Stimulated activated CD4-positive, alpha-beta T cell treated with anti-CD3 and anti-CD28 coated beads, Interleukin-2, amount 100 ng/mL, for 24 hours (primary cell): ENCODE measurements at places on chromosomes 1 and 21.
A peak's percentile ranks its signal among the peaks of the same experiment; 100 is the strongest.

DNA sequence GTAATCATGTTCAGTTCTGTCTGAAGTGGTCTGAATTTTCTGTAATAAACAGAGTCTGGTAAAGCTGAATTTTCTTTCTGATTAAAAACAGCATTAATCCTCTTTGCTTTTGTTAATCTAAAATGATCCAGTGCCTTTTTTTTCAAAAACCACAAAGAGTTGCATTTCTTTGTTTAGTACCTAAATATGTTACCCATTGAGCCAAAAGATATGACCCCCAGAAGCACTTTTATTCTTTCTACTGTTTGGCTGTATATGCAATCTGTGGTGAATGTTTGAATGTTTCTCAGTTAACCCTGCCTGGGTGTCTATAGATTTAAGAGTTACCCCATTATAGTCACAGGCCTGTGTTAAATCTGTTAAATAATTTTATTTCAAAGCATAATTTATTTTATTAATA, 394.8 kb downstream of the PTPRC start:
- no peak for DNase-seq

DNA sequence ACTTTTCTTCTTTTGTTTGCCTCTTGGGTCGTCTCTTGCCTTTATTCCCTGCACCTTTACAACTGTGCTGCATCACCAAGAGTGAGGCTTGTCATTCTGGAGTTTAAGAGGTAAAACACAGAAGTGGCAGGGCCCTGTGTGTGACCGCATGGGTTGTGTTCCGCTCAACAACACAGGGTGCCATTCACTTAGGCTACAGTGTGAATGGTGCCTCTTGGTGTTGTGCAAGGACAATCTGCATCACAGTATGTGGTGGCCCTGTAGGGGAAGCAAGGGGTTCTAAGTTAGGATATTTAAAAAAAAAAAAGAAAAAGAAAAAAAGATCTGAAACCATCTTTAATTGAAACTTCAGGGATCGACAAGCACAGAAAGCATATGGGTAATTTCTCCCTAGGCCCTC, 38.2 kb downstream of the BRINP2 start:
- DNase-seq = no peak

GRCh38 chr1:9724706-9725476, 73.4 kb downstream of the PIK3CD start:
- peak; percentile 76 for DNase-seq

- DNase-seq = peak; percentile 23
These were observed 999 bp downstream of the THAP3 start for GRCh38 chr1:6625584-6626149.

GRCh38 chr1:82795508-82796149, 994.9 kb downstream of the ADGRL2 start:
- no peak for DNase-seq

DNA sequence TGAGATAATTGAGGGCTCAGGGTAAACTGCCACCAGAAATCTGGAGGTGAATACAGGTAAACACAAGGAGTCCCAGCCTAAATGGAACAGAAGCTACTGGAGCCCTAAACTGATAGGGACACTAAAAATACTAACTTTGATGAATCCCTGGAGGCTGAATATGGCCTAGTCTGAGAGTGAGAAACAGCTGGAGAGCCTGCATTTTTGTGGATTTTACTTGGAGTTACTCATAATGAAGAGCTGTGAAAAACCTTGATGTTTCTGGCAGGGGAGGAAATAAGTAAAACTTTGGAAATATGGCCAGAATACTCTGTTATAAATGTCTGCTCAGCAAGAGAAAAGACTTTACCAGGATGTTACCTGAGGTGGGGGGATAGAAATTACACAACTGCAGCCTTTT, 164.4 kb downstream of the LIPI start:
- no peak for DNase-seq

GRCh38 chr21:45993210-45994085, 11.9 kb downstream of the COL6A1 start:
- DNase-seq = no peak

DNA sequence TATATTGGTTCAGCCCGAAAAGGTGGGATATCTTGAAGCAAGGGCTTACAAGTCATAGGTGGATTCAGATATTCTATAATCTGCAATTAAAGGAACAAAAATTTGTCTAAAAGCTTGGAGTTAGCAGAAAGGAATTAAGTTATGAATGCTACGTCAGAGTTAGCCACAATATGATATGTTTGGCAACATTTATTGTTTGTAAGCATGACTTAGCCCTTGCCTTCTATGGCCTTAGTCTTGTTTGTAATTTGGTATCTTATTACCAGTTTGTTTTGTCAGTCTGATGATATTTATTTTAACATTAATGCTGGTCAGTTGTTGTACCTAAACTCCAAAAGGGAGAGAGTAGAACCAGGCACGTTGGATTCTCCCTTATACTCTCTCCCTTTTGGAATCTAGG, 43.1 kb upstream of the SUCO start:
- DNase-seq = no peak

GRCh38 chr21:42117229-42117966, 46.3 kb downstream of the UMODL1 start:
- peak; percentile 84 for DNase-seq

- no peak for DNase-seq
These were observed 14.4 kb downstream of the ILDR2 start for GRCh38 chr1:166960858-166961474.

DNA sequence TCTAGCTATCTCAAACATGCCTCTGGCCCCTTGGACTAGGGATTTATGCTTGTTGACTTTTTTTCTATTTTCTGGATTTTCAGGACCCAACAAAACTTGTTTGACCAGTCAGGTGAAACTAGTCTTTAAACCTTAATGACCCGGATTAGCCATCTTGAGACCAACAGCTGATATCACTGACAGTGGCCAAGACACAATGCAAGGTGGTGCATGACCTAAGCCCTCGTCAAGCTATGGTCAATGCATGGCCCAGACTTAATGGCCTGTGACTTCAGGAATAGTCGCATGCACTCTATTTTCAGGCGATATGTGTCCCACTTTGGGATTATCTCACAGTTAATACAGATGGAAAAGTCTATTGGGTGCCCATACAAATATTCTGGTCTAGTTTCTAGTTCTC, 190.4 kb downstream of the ZBTB18 start:
- no peak for DNase-seq

DNA sequence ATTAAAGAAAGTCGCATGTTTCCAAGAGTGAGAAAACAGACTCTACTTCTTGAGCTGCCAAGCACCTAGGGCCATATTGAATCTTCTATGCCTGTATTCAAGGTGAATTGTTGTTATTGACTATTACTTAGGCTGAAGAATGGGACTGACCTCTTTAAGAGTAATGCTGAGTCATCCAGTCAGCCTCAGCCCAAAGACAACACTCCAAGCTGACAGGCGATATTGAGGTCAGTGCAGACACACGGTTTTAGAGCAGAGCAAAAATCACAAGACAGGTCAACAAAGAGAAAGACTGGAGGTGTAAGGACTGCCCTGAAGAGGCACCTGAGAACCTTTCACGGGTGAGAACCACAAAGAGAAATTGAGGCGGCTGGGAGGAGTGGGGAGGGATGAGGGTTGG, 146.9 kb downstream of the MIS18A start:
- DNase-seq = no peak

DNA sequence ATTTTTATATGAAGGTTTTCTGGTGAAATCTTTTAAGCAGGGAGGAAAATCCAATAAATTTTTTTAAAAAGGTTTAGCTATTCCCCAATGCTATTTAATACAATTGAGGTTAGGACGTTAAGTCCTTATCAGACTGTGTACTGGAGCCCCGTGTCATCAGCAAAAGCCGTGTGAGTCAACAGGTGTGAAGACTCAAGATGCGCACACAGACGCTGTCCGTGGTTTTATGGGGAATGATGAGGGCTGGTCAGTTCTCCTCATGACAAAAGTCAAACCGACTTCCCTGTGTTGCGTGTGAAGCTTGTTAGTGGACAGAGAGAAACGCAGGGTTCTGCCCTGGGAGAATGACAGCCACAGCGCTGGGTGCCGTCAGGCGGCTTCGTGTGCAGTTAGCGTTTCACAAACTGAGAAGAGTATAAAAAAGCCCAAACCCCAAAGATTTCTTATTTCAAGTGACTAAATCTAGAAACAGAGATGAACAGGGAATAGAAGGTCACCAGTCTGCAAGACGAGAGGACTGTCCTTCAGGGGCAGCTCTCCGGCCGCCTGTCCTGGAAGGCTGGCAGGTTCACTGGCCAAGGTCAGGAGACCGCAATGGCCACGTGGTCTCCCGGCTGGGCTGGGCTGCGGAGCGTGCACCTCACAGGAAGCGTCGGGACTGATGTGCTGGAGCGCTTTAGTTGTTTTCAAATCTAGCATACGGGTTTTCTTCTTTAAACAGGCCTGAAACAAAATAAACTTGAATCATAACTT, 22.4 kb downstream of the PTTG1IP start:
- no peak for DNase-seq

DNA sequence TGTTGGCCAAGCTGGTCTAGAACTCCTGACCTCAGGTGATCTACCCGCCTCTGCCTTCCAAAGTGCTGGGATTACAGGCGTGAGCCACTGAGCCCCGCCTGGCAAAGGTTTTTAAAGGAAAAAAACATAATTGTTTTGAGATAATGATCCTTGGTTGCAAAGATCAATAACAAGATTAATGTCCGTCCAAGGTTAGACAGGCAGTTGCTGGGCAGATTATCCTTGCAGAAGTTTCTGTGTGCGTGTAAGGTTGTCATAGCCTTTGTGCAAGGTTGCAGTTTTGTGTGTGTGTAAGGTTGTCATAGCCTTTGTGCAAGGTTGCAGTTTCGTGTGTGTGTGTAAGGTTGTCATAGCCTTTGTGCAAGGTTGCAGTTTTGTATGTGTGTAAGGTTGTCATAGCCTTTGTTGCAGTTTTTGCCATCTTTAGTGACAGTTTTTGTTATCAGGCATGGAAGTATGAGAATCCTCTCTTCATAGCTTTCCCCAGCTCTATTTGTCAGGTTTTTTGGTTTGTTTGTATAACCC, 3.6 kb downstream of the YBEY start:
- DNase-seq = no peak

- DNase-seq = no peak
These were observed 53.1 kb downstream of the HNRNPR start for GRCh38 chr1:23290836-23291565.

DNA sequence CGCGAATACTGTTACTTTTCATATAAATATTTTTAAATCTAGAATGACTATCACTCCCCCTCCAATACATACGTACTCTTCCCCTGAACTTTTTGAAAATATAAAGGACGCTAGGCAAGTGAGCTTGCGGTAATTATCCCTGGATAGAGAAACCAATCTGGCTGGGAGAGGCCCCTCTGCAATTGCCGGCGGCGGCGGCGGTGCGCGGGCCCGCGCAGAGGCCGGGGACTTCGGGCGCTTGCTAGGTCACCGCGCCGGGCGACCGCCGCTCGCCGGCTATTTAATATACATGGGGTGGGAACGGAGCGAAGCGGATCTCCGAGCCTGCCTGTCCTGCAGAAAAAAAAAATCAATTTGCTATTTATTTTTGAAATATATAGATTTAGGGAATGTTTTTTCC, 416.3 kb upstream of the ESRRG start:
- DNase-seq = no peak

DNA sequence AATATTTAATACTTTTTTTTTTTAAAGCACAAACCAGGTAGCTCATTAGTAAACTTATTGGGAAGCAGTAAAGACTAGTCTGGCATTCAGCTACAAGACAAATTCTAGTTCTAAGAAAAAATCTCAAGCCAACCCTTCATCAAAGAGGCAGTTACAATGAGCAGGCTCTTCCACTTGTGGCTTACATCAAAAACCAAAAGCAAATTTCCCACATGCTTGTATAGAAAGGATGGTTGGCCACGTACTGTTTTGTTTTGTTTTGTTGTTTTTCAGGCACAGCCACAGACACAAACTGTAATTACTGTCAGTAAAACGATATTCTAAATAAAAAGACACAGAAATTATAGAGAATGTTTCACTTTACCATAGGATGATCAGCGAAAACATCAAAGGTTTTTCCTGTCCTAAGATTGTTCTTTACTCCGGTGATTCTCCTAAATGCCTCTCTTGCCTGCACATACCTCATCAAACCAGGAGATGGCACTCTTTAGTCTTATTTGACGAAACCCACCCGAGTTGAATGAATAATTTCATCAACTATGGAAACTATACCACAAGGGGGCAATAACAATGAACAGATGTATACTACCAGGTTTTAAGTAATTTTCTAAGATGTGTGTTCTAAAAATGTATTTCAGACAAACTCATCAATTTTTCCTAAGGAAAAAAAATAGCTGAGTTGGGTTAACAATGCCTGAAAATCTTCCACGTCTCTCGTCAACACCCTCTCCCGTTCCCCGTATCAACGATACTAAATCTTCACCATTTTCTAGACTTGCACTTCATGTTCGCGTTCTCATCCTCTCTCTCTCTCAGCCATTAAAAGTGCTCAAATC, 26.9 kb downstream of the RPL5 start:
- DNase-seq = peak; percentile 20

DNA sequence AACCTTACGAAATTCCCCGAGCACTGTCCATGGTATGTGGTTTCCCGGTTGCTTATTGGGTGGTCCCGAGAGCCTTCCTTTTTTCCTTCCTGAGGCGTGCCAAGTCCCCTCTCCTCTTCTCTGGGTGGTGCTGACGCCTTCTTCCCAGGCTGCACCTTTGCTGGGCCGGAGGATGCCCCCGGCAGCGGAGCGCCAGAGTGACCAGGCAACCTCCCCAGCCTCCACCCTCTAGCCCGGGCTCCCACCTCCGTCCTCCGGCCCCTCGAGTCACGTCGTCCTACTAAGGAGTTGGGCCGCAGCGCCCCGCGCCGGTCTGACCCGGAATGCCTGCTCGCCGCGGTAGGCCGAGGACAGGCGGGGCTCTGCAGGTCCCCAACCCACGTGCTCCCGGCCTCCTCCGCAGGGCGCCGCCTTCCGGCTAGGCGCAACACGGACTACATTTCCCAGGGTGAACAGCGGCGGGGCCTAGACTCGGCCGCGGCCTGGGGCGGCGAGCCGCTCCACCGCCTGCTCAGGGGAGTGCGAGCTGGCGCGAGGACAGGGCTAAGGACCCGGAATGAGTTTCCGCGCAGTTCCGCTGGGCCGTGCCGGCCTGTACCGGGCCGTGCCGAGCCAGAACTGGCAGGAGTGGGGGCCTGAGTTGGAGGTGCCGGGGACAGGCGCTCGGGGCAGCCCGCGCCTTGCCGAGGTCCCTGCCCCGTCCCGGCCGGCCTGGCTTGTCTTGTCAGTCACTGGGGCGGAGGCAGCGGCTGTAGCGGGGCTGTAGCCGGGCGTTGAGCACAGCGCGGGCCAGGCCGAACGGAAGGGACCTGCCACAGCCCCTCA, at the start of gene IPO13:
IPO13 (plus strand) TSS at position 715 of the 825 bp plus-strand sequence. CDS start 651 bp downstream, outside the sequence.
- peak; percentile 95 for DNase-seq

GRCh38 chr1:92921031-92922023, 39.9 kb downstream of the DIPK1A start:
- no peak for DNase-seq

DNA sequence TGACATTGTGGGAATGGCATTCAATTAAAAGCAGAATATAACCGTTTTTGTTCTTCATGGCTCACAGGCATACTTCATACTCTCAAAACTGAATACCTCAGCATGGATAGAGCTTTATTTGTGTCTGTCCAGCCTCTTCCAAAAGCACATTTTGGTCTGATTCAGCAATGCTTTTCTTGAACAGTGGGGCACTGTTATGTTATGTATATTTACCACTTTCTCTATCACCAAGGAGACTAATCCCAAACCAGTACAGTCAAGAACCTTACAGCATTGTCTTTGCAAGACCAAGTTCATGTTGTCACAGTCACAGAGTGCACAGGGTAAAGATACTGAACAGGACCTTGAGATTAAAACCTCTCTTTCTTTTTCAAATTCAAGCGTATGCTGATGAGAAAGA, 582.8 kb downstream of the PTBP2 start:
- no peak for DNase-seq
